ENCODE measurements at places on chromosomes 6 and 20.

DNA sequence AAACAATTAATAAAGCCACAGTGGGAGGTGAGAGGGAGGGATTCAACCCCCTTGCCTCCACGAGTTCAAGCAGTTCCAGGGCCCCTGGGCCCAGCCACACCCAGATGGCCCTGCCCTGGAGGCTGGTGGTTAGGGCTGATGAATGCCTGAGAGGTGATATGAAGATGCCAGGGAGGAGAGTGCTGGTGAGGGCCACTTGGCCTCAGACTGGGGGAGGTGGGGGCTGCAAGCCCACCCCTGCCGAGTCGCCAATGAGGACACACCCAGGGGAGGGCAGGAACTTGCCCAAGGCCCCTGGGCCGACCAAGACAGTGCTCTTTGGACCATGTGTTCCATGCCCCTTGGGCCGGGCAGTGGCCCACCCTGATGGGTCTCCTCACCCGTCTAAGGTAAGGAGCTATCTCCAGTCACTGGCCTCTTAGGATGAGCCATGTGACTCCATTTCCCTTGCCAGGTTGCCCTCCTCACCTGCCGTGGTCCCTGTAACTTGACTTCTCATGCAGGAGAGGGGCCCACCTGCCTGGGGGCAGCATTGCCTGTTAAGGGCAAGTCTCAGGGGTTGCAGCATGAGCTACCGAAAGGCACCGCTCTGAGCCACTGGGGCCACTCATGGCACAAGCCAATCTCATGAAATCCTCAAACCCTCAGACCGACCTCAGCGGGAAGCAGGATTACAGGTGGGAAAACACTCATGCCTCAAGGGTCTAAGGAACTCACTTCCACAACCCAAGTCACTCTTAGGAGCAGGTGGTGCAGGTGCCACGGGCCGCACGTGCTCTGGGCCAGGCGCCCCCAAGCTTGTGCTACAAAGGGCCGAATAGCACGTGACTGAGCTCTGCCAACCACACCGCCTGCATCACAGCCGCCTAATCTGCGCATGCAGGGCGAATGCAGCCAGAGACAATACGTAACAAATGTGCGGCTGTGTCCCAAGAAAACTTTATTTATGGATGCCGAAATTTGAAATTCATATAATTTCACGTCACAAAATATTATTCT lies 147.4 kb upstream of the MLN start:
- no peak for DNase-seq

DNA sequence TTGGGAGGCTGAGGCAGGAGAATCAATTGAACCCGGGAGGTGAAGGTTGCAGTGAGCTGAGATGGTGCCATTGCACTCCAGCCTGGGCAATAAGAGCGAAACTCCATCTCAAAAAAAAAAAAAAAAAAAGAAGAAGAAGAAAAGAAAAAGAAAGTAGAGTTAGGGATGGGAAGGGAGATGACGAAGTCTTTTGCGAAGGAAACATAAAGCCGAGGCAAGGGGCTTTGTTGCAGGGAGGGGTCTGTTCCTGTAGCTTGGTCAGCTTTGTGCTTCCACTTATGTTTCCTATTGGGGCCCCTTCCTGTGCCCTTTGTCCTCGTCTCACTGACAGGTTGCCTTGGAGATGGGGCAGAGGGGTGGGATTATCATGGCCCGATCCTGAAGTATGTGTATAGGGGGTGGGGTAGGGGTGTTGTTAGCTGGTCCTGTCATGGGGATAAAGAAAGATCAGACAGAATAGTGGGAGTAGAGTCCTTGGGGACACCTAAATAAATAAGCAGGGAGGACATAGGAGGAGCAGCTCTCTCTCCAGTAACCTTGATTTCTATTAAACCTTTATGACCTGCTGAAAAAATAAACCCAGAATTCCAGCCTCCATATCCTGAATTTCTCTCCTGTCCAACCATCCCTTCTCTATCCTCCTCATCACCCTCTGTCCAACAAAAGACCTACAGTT lies 1.1 kb upstream of the CLIC1 start:
- no peak for DNase-seq

DNA sequence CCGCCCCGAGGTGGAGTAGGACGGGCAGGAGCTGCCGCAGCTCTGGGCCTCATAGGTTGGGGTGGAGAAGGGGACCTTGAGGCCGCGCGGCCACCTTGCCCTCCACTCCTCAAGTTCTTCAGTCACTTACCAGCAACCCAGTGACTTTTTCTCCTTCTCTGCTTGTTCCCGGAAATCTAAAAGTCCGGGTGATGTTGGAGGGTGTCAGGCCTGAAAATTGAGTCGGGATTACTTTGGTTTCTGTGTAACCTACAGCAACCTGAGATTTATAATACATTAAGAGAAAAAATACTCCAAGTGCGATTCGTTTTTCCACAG lies 338 bp downstream of the RWDD1 start:
- DNase-seq: no peak

DNA sequence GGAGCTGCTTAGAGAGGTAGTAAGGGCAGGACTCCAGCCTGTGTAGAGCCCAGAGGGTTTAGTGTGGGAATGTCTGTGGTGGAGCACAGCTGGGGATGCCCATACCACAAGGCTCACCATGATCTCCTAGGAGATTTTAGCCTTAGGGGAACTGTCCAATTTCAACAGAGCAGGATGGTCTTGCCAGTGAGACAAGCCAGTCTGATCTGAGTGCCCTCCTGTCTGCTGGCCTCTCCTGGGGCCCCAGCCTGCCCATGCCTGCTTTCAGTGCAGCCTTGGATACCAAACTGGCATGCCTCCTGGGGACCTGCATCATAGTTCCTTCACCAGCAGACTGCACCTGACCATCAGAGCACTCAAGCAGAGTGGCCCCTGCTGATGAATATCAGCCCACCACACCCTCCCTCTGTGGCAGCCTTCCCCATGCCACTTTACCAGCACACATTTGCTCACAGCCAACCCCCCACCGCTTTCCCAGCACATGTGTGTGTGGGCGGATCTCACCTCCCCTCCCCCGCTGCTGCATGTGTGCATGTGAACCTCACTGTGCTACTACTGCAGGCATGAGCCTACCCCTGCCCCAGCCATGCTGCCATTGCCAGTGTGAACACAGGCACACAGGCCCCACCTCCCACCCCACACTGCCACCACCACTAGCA lies 7.9 kb upstream of the TREM1 start:
- DNase-seq: no peak

- DNase-seq: no peak
Observed at GRCh38 chr6:155980768-155981079, 525.1 kb upstream of the NOX3 start.

DNA sequence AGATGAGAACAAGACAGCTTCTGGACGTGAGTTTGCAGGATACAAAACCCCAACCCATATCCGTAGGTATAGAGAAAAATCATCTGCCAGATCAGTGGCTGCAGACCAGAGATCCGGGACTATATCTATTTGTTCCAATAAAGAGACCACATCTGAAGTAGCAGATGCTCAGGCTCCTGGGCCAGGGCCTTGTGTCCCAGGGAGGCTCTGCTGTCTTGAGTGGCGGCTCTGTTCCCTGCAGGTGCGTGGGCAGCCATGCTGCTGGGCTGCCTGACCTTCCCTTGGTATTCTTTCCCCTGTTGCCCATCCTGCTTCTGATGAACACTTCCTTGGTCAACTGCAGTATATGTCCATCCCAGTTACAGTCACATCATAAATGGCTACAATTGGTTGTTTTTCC lies 34.9 kb downstream of the ERMARD start:
- DNase-seq: no peak

- no peak for DNase-seq
Observed at GRCh38 chr6:107699254-107699653, 124.9 kb downstream of the SCML4 start.
